ENCODE measurements at places on chromosomes 6 and 20.

DNA sequence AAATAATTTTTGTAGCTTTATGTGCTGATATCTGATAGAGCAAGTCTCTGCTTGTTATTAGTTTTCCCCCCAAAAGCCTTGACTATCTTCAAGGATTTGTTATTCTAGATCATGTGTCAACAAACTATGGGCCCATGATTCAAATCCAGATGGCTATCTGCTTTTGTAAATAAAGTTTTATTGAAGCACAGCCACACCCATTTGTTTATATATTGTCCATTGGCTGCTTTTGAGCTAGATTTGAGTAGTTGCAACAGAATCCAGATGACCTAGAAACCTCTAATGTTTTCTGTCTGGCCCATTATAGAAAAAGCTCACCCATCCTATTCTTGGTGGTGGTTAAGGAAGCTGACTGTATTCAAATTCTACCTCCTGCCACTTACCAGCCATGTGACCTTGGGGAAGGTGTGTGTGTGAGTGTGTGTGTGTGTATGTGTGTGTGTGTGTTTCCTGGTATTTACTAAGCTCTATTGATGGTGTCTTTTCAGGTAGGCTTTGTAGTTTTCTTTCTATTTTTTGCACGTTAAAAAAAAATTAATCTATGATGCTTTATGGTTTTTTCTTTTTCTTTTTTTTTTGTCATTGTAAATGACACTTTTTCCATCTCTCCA, 1.3 kb upstream of the GTSF1L start:
- DNase-seq = no peak

- DNase-seq = no peak
Measured at GRCh38 chr6:26105842-26106241, 18.6 kb downstream of the HFE start.

- no peak for DNase-seq
Measured at GRCh38 chr6:169086020-169086419, 167.6 kb downstream of the THBS2 start.

- no peak for DNase-seq
Measured at GRCh38 chr20:6533351-6533750, 234.1 kb upstream of the BMP2 start.

DNA sequence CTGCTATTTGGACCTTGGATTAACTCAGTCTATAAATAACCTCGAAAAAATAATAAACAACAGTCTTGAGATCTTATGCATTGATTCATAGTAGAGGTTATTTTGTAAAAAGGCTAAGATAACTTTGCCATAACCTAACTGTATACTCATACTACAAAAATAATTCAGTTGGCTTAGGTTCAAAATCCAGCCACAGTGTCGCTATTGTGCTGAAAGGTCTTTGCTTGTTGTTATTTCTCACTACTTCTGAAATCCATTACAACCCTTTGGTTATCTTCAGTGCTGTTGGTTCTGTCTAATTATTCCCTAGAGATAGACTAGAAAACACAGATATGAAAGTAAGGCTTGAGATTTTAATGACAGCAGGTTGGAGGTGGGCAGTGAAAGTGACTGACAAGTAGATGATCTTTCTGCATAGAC, 74.4 kb downstream of the MKKS start:
- DNase-seq = no peak

GRCh38 chr6:151240791-151241642, 1.2 kb downstream of the AKAP12 start:
- no peak for DNase-seq

GRCh38 chr6:131754715-131755567, 44.1 kb upstream of the CTAGE9 start:
- no peak for DNase-seq

- DNase-seq = peak; percentile 69
Measured at GRCh38 chr20:21048841-21049273, 57.3 kb downstream of the LINC00237 start.

- no peak for DNase-seq
Measured at GRCh38 chr6:39156801-39157200, 41.8 kb upstream of the SAYSD1 start.

DNA sequence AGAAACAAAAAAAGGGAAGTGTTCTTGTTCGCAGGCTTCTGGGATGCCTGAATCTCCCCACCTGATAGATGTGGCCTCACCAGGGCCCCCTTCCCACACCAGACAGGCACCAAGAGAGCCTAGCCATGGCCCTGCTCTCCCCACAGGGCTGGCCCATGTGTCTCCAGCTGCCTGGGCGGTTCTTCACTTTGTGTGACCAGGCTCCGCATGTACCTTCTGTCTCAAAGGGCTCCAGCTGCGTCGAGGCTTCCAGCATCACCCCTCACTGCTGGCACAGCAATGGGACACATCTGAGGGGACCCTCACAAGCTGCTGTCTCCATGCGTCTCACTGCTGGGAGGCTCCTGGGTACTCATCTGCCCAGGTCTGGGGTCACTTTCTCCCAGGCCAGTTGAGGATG, 362.9 kb downstream of the ZFAND3 start:
- DNase-seq = no peak

DNA sequence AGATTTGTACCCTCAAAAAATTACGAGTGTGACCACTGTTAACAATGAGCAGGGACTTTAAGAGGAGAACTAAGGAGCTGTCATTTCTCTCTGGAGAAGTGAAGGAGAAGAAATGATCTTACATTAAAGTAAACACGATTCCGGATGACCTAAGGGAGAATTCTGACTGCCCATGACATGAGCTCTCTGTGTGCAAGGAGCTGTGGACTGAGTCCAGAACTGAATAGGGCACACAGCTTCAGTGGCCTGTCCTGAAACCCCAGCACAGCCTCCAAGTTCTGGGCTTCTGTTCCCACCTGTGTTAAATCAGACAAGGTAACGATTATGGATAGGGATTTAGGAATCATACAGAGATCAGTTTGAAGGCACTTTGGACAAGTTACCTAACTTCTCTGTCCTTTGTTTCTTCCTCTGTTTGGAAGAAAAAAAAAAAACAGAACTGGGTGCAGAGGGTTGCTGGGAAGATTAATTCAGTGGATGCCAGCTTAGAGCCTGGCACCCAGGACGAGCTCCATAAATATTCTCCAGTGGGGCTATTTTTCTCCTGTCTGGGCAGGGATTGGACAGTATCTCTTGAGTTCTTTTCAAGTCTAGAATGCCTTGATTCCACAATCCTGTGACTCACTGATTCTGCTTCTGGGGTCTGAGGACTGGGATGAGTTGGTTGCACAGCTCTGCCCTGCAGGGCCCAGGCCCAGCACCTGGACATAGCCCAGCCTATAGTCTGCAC, 65.7 kb downstream of the MRPL14 start:
- DNase-seq = no peak

DNA sequence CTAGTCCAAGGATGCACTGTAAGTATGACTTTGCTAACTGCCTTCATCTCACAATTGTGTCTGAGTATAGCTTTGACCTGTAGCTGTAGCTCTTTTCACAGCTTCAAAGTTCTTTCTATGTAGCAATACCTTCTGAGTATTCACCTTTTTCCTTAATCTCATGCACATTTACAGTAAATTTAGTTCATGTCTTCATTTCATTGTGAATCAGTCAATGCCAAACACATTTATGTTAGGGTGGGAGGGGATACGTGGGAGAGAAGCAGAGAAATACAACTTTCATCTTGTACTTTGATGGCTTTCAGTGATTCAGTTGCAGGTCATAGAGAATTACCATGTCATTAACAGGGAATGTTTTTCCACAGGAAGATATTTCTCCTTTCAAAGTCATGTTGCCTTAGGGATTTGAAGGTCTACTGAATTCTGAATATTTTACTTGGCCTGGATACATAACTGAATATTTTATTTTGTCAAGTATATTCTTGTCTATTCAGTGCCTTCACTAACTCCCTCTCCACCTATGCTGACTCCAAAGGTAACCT, 119.2 kb downstream of the TINAG start:
- DNase-seq = no peak

GRCh38 chr6:135250751-135251497, 69.8 kb downstream of the MYB start:
- DNase-seq = no peak

GRCh38 chr6:150072201-150072600, 3.3 kb upstream of the ULBP3 start:
- peak; percentile 12 for DNase-seq

- DNase-seq = no peak
Measured at GRCh38 chr6:143616741-143617140, 61.0 kb upstream of the PHACTR2 start.

GRCh38 chr6:89895276-89895874, 1.1 kb downstream of the GJA10 start:
- peak; percentile 14 for DNase-seq

GRCh38 chr6:138372711-138373463, 4.8 kb upstream of the SMIM28 start:
- DNase-seq = no peak

- no peak for DNase-seq
Measured at GRCh38 chr20:44054849-44055248, 132.1 kb downstream of the JPH2 start.
